Bladder microvascular endothelial cell (primary cell): ENCODE measurements at places on chromosomes 5 and 9. TPM values are rescaled to one million over a fixed set of nuclear protein-coding genes. Genes with fewer than 3 reads are reported as not detected.

GPRIN1 gene
- total RNA-seq, result 2.9 and 6.0 TPM in 2 replicates

MOB3B gene
- under 0.01 and 2.0 TPM in 2 replicates for total RNA-seq

ZNF883 gene
- 0.16 and 0.50 TPM in 2 replicates for total RNA-seq

RICTOR gene
- 26.9 and 47.7 TPM in 2 replicates for total RNA-seq

HTR4 gene
- total RNA-seq, result not detected in 2 replicates

SECISBP2 gene
- total RNA-seq, result 18.1 and 43.1 TPM in 2 replicates

CDX1 gene
- not detected in 2 replicates for total RNA-seq

IFNA7 gene
- not detected in 2 replicates for total RNA-seq

TMEM215 gene
- total RNA-seq, result not detected in 2 replicates
